ENCODE measurements at places on chromosomes 2 and 18.
A peak's percentile ranks its signal among the peaks of the same experiment; 100 is the strongest.

GRCh38 chr2:70340761-70341476, 39.1 kb upstream of the FAM136A start:
- no peak for DNase-seq

DNA sequence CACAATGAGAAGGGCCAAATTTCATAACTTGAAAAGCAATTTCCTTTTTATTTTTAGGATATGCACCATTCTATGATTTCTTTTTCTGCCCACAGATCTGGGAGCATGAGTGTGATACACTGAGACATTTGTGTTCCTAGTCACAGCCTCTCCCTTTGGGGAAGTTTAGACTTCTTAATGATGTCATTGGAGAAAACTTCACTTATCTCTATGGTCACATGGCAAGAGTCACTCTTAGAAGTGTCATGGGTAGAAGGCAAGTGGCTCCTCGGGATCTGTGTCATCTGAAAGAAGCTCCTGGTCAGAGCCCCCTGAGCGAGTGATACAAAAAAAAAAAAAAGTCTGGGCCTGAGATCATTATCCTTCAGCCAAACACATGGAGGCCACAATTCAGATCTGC, 62.5 kb upstream of the LGALSL start:
- DNase-seq: no peak

GRCh38 chr2:101704816-101705578, 7.5 kb downstream of the MAP4K4 start:
- DNase-seq: no peak

- DNase-seq: peak; percentile 62
Observed at GRCh38 chr2:2836343-2837070, 505.4 kb upstream of the MYT1L start.

GRCh38 chr2:25125189-25125588, 43.2 kb downstream of the POMC start:
- no peak for DNase-seq

DNA sequence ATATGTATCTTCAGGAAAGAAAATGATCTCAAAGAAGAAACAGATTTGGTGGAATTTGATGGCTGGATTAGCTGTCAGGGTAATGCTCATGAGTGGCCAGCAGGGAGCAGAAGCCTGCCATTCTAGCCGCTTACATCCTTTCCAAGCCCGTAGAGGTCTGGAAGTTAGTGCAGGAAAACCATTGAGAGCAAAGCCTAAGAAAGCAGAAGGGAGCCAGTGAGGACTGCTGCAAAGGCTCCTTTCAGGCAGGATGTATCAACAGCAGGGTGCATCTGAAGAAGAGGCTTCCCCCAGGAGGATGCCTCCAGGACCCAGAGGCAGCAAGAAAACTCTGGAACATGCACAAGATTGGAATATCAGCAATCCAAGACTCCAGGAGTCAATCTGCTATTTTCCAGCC, 22.9 kb upstream of the LBH start:
- peak; percentile 90 for DNase-seq

- DNase-seq: no peak
Observed at GRCh38 chr2:141105763-141106162, 1025.1 kb downstream of the LRP1B start.

GRCh38 chr2:74472945-74473258, 422 bp upstream of the MRPL53 start:
- no peak for DNase-seq

DNA sequence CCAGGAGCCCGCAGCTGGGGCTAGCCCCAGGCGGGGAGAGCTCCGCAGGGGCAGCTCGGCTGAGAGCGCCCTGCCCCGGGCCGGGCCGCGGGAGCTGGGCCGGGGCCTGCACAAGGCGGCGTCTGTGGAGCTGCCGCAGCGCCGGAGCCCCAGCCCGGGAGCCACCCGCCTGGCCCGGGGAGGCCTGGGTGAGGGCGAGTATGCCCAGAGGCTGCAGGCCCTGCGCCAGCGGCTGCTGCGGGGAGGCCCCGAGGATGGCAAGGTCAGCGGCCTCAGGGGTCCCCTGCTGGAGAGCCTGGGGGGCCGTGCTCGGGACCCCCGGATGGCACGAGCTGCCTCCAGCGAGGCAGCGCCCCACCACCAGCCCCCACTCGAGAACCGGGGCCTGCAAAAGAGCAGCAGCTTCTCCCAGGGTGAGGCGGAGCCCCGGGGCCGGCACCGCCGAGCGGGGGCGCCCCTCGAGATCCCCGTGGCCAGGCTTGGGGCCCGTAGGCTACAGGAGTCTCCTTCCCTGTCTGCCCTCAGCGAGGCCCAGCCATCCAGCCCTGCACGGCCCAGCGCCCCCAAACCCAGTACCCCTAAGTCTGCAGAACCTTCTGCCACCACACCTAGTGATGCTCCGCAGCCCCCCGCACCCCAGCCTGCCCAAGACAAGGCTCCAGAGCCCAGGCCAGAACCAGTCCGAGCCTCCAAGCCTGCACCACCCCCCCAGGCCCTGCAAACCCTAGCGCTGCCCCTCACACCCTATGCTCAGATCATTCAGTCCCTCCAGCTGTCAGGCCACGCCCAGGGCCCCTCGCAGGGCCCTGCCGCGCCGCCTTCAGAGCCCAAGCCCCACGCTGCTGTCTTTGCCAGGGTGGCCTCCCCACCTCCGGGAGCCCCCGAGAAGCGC, 15.0 kb upstream of the GMPPA start:
- no peak for DNase-seq

DNA sequence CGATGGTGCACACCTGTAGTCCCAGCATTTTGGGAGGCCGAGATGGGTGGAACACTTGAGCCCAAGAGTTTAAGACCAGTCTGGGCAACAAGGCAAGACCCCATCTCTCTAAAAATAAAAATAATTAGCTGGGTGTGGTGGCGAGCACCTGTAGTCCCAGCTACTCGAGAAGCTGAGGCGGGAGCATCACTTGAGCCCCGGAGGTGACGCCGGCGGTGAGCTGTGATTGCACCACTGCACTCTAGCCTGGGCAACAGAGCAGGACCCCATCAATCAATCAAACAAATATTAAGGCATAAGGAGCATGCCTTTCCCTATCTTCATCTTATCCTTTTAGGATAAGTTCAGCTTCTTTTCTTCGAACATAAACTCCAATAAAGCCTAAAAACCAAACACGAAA, 1.1 kb downstream of the WDSUB1 start:
- DNase-seq: no peak

- DNase-seq: no peak
Observed at GRCh38 chr2:28652217-28652616, 99.4 kb upstream of the PPP1CB start.

DNA sequence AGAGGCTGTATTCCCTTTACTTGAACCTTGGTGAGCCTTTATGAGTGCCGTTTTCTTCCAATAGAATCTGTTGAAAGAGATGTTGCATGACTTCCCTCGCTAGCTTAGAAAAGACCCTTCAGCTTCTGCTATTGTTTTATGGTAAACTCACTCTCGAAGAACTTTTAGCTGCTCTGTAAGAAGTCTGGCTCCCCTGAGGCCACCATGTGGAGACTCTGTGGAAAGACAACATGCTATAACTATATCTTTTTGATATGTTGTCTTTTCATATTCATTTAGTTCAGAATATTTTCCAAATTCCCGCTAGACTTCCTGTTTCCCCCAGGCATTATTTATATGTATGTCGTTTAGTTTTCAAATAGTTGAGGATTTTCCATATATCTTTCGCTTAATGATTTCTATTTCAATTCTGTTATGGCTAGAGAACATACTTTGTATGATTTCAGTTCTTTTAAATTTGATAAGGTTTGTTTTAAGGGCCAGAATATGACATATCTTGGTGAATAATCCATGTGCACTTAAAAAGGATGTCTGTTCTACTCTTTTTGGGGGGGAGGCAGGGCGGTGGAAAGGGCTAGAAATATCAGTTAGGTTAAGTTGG, 64.1 kb downstream of the PTPN4 start:
- no peak for DNase-seq

- DNase-seq: no peak
Observed at GRCh38 chr2:191204433-191204832, 40.8 kb upstream of the MYO1B start.

- DNase-seq: no peak
Observed at GRCh38 chr2:25354116-25354515, 12.4 kb upstream of the DNMT3A start.

DNA sequence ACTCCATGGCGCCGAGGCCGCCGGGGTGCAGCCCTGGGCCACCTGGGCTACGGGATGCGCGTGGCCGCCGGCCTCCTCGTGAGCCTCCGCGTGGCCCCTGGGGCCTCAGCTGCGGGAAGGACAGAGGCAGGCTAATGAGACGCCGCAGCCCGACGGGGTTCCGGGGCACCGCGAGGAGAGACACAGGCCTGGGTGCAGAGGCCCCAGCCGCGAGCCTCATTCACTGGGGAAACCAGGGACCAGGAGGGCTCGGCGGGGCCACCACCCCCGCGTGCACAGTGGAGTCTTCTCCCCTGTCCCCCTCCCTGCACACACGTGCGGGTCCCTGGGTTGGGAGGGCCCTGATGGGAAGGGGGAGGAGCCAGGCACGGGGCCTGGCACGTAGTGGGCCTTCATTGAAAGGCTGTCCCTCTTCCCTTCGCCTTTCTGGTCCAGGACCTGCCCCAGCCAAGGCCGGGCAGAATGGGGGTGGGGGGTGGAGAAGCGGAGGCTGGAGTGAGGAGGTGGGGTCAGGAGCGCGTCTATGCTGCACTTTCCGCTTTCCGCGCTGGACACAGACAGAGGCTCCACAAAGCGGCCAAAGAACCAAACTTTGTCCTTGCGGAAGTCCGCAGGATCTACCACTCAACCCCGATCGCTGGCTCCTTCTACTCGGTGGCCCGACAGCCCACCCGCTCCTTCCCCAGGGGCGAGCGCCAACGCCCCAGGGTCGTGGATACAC, 9.1 kb downstream of the ALPP start:
- DNase-seq: no peak

DNA sequence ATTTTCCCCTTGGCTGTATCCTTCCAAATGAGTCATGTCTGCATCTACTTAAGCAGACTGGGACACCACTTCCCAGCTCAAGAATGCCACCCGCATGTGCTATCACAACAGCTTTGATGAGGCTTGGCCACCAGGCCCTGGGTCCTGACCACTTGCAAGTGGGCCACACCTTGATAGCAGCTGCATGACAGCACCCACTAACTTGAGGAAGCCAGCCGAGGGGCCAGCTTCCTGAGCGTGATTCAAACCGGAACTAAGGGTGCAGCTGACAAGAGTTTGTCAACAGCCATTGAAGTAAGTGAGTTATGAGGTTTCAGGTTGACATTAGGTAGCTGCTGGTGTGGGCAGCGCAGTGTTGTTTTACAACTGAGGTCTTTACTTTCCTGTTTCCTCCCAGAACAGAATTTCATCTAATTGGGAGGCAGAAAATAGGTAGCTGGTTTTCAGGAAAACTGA, 54.4 kb downstream of the EPHA4 start:
- DNase-seq: no peak

- no peak for DNase-seq
Observed at GRCh38 chr2:185202381-185202780, 536.2 kb upstream of the FSIP2 start.

DNA sequence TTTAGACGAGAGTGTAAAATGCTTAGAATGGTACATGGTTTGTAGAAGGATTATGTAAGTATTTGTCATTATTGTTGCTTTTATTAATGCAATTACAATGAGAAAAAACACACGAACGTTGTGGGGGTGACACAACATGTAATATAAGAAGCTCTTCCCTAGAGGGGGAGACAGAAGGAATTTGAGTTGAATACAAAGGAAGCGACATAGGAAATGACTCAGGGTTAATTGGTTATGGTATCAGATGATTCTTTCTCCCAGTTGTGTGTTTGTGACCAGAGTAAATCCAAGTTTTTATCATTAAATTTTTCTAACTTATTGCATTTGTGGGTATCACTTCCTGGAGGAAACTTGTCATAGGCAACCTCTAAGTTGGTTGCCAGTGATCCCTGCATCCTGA, 625.6 kb upstream of the CDH2 start:
- DNase-seq: no peak

DNA sequence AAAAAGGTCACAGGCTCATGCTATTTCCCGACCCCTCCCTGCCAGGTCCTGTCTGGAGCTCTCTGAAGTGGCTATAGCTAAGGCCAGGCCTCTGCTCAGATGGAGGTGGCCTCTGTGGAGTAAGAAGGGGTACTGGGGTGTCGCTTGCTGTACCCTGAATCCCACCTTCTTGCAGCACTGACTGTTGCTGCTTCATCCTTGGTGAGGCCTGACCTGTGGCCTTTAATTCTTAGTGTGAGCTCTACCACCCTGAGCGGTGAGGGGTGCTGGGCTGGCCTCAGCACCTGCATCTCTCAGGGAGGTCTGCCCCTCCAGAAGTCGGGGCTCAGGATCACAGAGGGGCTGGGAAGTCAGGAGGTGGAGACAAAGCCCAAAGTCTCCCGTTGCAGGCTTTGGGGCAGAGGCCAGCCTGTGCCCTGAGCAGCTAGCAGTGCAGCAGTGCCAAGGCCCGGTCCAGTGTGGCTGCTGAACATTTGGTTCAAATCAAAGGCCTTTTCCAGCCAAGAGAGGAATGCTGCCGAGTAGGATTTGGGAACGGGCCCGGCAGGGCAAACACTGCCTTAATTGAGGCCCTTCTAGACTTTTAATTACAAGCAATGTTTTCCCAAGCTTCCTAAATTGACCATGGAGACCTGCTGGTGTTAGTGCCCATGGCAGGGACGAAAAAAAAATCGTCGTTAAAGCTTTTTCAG, 133.5 kb upstream of the HAAO start:
- no peak for DNase-seq

DNA sequence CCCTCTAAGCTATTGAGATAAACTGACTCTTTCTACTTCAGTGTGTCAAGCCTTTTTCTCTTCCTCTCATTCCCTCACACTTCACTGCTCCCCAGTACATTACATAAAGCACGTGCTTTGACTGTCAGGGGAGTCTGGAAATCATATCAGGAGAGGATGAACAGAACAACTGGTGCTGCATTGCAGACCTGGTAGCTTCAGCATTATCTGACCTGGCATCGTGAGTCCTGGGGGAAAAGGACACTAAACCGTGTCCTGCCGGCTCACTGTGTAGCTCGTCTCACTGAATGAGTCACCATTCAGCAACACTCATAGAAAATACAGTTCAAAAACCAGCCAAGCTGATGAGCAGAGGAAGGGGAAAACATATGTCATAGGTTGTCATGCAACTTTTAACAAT, 108.5 kb upstream of the UNC80 start:
- DNase-seq: no peak

DNA sequence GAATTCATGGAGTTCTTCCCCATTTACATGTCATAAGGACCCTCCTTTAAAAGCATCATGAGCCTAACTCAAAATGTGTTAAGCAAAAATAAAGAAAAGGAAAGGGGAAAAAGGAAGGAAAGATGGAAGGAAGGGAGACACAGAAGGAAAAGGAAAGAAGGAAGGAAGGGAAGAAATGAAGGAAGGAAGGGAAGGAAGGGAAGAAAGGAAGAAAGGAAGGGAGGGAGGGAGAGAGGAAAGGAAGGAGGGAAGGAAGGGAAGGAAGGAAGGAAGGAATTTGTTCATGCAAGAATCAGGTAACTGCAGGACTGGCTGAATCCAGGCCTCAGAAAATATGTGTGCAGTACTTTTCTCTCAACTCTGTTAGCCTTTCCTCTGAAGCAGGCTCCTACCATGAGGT, 32.0 kb downstream of the KIAA2012 start:
- no peak for DNase-seq
